ENCODE measurements at places on chromosomes 6 and 20.

DNA sequence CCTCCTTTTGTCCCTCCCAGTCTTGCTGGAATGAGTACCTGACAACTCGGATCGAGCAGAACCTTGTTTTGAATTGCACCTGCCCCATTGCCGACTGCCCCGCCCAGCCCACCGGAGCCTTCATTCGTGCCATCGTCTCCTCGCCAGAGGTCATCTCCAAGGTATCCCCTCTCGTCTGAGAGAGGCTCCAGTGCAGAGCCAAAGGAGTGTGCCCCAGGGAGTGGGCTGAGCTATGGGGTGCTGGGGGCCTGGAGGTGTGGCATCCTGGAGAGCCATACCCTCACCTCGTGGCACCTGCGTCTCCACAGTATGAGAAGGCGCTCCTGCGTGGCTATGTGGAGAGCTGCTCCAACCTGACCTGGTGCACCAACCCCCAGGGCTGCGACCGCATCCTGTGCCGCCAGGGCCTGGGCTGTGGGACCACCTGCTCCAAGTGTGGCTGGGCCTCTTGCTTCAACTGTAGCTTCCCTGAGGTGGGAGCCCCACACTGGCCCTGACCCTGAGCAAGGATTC, 8.8 kb downstream of the DNPH1 start:
- DNase-seq, result no peak

DNA sequence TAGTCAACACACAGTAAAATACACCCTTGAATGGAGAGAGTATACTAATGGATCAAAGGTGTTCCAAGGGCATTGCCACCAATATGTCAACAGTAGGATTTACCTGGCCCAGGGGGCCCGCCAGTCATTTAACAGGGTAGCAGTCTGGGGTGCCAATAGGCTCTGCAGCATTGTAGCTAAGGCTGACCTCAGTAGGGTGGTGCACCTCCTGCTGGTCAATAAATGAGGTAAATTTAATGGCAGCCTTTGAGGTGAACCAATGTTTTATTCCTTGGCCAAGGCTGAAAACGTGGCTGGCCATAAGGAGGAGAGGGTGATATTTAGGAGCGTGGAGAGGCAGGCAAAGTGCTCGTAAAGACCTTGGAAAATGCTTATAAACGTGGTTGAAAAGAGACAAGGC, 147.2 kb downstream of the RPS12 start:
- DNase-seq, result no peak

DNA sequence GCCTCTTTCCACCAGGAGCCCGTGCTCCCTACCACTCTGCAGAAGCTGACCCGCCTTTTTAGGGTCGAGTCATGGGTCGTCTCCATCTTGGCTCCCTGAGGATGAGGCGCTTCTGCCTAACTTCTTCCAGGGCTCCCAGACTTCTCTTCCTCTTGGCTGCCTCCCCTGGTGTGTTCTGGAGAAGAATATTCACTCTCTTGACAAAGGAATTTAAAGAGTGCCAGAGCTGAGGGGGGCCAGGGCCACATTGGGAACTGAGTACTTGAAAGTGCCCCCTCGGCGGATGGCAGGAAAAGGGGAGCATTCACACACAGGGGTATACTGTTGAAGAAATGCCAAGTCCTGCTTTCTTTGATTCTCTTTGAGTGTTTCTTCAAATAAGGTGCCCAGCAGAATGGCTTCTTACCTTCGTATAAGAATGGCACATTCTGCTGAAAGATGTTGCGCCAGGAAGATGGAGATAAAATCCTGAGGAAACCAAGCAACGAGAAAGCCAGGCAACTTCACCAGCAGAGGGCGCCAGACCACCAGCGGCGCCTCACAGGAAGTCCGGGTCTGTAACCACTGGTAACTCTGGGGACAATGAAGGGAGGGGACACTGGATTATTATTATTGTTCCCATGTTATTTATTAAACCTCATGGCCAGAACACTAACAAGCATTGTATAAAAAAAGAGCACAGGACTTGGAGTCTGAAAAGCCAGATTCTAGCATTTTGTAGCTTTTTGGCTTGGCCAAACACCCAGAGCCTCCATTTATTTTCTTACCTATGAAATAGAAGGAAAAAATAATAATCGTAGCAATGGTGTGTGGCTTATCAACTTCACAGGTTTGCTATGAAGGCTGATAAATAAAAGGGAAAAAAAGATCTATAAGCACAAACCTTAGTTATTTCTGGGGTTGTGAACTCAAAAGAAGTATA, 176.7 kb downstream of the HACE1 start:
- peak; percentile 50 for DNase-seq

- DNase-seq, result no peak
Observed at GRCh38 chr6:35484921-35485392, 11.9 kb downstream of the TEAD3 start.

DNA sequence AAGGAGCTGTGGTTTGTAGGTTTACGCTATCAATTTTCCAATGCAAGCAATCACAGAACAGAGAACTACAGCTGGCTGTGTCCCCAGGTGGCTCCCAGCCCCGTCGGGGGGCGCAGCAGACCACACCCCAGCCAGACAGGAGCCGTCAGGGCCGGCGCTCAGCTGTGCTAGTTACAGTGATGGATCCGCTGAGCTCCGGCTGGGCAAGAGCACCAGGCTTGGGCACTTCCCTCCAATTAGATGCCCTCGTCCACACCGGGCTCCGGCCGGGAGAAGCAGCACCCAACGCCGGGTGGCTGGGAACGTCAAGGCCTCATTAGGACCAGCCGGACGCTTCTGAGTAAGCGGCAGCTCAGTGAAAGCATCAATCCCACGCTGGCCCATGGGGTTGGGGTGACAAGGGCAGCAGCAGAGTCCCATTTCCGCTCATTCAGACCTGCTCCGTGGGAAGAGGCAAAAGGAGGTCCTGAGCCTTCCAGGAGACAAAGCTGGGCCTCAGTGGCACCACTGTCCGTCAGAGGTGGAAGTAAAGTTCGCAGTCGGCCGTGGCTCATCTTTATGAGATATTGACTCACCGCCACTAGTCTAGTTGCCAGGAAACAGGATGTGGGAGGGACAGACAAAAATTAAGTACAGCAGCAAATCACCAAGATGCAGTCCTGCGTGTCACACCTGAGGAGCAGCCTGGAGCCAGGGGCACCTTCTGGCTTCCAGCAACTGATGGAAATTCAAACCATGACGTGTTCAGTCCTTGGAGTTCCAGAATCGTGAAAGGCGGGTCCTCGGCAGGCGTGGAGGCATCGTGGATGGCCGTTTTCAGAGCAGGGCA, 164.1 kb downstream of the TAF4 start:
- DNase-seq, result no peak

- no peak for DNase-seq
Observed at GRCh38 chr6:33840048-33840926, 36.5 kb upstream of the MLN start.

DNA sequence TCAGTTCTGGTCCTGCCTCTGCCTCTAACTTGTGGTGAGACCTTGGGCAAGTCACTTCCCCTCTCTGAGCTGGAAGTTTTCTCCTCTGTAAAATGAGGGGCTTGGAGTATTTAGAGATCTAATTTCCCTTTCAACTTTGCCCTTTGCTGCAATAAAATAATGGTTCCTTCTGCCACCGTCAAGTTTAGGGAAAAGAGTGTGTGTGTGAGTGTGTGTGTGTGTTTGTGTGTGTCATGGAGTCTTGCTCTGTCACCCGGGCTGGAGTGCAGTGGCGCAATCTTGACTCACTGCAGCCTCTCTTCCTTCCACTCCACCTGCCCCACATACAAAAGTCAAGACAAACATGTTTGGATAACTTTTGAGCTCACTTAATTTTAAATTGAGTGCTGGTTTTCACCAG, 39.2 kb upstream of the PIM1 start:
- no peak for DNase-seq

DNA sequence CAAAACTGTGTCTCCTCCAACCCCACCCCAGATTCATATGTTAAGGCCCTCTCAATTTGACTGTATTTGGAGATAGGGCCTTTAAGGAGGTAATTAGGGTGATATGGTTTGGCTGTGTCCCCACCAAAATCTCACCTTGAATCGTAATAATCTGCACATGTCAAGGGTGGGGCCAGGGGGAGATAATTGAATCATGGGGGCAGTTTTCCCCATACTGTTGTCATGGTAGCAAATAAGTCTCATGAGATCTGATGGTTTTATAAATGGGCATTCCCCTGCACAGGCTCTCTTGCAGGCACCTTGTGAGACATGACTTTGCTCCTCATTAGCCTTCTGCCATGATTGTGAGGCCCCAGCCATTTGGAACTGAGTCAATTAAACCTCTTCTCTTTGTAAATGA, 46.6 kb upstream of the TOX2 start:
- DNase-seq, result no peak

- DNase-seq, result no peak
Observed at GRCh38 chr6:75201901-75202672, 3.8 kb downstream of the COL12A1 start.

DNA sequence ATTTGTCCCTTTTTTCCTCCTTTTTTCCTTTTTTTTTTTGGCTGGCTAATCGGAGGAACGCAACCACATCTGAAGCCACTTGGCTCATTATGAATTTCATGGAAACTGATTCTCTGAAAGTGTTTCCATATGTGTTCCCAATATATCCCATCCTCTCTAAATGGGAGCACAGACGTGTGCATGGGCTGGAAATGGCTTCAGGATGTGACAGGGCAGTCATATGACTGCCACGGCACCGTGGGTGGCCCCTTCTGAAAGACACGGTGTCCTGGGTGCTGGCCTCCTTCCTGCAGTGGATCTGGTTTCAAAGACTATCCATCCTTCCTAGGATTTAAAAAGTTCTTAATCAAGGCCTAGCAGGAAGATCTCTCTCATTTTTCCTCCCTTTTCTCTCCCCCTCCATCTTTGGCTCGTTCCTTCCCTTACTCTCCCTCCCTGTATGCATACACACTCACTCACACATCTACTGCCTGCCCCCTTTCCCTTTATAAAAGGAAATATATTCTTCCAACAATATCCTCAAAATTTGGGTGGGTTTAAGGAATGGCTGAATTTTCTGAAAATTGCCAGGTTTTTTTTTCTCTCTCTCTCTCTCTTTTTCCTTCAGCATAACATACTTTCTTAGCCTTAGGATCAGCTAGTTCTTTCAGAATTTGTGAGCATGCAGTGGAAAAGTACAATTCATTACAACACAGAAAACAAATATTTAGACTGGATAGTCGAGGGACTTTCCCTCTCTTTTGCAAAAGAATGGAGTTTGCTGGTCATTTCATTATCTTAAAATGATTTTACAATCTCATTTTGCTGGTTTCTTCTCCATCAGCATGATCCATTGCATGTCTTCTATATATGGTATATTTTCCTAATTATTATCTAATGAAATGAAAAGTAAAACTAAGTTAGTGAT, 161.2 kb upstream of the SUPT3H start:
- no peak for DNase-seq

GRCh38 chr6:88298066-88298845, 132.1 kb upstream of the CNR1 start:
- DNase-seq, result no peak

- DNase-seq, result no peak
Observed at GRCh38 chr6:9646342-9647070, 768.4 kb downstream of the TFAP2A start.

DNA sequence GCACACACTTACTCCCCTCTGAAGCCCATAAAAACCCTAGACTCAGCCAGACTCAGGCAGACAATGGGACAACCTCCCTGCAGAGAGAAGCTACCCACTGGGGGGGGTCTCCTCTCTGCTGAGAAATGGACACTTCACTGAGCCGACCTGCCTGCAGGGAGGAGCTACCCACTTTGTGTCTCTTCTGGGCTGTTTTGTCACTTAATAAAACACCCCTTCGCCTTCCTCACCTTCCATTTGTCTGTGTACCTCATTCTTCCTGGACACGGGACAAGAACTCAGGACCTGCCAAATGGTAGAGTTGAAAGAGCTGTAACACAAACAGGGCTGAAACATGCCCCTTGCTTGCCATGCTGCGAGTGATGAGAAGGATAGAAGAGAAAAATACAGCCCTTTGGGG, 151.7 kb upstream of the HDDC2 start:
- DNase-seq, result no peak

DNA sequence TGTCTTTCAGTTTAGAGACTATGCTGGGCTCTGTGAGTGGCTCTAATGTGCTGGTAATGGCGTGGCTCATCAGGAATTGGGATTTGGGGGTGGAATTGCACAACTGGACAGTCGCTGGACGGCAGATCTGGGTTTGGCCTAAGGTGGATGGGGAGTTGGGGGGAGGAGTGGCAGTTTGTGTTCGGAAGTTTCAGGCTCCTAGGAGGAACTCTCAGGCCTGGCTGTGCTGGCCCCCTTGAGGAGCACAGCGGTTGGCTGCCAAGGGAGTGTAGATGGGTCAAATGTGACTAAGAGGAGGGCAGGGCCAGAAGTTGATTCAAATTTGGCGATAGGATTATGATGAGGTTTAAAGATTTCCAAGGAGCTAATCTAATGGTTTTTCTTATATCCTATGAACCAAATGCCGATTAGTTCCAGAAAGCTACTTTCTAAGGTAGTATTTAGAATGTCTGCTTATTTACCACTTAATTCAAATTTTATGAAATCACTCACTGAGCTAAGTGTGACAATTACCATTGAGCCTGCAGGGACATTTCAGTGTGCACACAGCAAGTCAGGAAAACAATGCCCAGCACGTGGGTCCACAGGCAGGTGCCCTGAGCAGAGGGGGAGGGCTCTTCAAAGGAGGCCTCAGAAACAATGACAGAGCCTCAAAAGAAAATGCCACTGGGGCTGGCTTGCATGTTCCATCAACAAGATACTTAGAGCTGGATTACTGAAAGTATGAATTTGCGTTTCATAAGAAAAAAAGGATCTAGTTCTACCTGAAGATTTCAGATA, 111.0 kb downstream of the GJA10 start:
- DNase-seq, result no peak
